ENCODE measurements at places on chromosomes 3 and 15.

DNA sequence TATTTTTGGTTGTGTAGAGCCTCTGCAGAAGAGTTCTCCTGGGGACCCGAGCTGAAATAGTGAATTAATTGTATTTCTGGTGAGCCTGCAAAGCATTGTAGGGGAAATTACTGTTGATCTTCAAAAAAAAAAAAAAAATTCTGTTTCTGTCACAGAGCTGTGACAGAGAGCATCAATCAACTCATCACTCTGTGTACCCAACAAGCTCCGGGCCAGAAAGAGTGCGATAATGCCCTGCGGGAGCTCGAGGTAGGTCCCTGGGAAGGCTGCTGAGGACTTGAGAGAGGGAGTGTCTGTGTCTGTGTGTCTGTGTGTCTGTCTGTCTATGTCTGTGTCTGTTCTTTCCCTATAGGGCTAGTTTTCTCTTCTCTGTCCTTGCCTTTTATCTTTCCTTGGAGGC is 294.4 kb upstream of the TPM1 start:
- DNase-seq = no peak

DNA sequence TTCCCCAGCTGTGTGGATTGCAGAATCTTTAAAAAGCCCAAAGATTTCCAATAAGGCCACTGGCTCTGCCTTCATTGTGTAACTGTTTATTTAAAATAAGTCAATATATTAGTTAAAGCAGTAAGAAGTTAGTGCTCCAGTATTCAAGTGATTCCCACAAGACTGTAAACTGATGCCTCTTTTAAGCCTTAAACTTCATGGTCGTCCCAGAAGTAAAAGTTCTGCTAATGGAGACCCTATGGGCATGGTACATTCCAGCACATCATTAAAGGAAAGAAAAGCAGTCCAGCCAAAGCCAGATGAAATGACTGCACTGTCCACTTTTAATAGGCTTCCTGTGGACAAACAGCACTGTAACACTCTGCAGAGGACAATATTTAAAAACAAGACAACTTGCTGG is 512.6 kb downstream of the MECOM start:
- no peak for DNase-seq

DNA sequence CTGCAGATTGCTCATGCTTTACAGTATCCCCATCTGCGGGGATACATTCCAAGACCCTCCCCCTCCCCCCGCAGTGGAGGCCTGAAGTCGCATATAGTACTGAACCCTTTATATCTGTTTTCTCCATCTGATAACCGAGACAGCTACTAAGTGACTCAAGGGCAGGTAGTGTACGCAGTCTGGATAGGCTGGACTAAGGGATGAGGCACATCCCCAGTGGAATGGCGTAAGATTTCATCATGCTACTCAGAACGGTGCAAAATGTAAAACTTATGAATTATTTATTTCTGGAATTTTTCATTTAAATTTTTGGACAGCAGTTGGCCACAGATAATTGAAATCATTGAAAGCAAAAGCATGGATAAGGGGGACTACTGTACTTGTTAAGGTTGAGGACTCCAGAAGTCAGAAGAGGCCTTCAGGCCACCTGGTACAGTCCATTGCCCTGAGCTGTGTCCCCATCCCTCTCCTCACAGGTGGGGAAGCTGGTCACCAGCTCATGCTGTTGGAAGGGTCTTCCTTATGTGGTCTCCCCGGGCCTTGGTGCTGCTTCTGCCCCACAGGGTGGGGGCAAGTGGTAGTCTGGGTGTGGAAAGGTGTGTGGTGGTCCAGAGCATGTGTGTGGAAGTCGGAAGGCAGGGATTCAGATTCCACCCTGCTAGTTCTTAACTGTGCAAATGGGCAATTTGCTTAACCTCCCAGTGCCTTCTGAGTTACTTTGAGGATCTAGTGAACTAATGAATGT is 72.0 kb downstream of the HCN4 start:
- DNase-seq = no peak

GRCh38 chr3:152261329-152261728 is 7.4 kb upstream of the MBNL1 start:
- no peak for DNase-seq

GRCh38 chr3:138673641-138674530 is 65.3 kb downstream of the FAIM start:
- no peak for DNase-seq

- DNase-seq = no peak
Observed at GRCh38 chr3:123841476-123842238, 42.5 kb downstream of the MYLK start.

All from T-helper 1 cell (primary cell).